GM06990 (cell line): ENCODE measurements at places on chromosomes 2 and 18.
A peak's percentile ranks its signal among the peaks of the same experiment; 100 is the strongest.

DNA sequence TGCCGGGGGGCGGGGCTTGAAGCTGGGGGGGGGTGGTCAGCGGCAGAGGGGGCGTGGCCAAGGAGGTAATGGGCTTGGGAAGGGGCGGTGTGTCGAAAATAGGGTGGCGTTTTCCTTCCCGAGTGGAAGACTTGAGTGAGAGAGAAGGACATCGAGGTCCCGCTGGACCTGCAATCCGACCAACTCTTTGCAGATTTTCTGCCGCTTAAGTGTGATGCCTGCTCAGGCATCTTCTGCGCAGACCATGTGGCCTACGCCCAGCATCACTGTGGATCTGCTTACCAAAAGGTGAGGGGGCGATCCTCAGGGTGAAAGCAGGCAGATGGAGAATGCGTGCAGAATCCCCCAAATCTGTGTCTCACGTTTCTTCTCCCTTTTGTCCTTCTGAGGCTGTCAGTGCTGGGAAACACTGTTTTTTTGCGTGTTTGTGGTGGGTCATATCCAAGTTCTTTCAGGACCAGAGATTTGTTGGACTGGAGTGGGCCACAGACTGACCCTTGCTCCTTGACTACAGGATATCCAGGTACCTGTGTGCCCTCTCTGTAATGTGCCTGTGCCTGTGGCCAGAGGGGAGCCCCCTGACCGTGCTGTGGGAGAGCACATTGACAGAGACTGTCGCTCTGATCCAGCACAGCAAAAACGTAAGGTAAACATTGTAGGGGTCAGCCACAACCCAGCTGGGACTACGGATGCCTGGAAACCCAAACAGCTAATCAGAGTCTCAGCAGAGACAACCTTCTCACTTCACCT, 727 bp downstream of the ZFAND2B start:
- DNase-seq: no peak

DNA sequence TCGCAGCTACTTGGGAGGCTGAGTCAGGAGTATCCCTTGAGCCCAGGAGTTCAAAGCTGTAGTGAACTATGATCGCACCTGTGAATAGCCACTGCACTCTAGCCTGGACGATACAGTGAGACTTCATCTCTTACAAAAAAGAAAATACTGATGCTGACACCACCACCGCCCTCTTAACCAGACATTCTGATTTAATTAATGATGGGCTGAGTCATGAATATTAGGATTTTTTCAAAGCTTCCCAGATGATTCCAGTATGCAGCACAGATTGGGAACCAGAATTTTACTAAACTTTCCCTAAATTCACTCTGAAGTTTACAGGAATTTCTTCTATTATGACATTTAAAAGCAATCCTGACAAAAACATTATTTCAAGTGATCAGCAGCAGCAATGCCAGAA, 130.1 kb downstream of the ERBB4 start:
- DNase-seq: no peak

GRCh38 chr18:7147399-7147798, 29.8 kb upstream of the LAMA1 start:
- DNase-seq: no peak

DNA sequence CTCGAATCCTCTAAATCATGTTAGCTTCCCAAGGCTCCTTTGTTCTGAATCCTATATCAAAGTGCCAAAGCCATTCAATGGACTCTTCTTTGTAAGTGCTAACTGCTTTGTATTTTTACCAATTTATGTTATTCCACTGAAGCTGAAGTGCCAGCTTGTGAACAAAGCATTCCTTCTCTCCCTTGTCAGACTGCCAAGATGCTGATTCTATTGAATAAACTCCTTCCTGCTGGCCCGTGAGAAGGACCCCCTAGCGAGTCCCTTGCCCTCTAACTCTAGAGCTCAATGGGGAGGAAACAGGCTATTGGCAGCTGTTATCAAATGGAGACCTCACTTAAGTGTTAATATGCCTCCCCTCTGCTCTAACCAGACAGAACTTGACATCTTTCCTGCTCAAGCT, 1097.9 kb upstream of the CNTNAP5 start:
- no peak for DNase-seq

DNA sequence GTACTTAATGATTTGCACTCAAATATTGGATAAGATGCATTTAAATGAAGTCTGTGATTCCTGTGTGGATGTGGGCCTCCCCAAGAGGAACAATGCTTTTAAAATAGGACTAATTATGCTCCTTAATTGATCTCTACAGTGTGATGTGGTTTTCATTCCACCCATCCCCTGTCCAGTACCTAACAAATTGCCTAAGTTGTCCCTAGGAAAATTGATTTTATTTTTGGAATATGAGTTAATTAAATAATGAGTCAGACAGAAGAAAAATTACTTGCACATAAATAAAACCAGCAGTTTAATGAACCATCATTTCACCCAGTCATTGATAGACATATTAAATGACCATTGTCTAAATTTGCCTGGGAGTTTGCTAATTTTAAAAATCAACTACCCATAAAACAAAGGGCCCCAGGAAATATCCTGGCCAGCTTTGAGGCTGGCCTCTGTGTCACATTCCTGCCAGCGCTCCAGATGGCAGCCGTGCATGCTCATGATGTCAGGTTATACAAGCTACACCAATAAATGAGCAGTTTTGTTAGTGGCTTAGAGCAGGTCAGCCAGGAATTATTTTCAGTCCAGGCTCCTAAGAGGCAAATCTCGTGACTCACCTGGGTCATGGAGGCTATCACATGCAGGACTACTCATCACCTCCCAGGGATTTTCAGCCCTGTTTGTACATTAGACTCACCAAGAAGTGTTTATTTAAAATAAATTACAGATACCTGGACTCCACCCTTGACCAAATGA, 31.9 kb downstream of the ABHD3 start:
- DNase-seq: no peak

DNA sequence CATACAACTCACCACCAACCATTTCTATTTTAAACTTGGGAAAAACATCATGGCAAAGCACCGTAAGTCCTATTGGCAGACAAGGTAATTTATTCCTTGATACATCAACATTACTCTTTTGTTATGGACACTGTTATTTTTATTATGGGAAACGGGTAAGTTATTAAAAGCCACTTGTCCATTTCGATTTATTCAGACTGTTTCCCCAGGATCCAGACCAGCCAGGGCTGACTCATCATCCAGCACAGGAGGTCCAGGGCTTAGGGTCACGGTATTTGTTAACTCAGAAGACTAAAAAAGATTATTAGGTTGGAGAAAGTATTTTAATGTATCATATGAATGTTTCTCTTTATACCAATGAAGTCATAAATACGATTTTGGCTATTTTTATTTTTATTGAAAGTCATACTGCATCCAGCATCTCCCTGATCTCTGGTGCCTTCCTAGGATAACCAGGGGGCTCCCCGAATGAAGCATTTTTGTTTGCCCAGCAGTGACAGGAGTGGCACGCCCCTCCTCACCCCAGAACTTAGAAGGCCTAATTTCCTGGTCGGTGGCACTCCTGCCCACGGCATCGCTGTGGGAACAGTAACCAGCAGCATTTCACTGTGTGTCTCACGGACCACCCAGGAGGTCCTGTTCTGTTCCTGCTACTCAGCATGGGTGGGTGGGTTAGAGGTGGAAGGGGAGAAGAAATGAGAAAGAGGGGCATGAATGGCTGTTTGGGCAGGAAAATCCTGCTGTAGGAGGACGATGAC, 446.1 kb downstream of the EIPR1 start:
- no peak for DNase-seq

- no peak for DNase-seq
Measured at GRCh38 chr2:224626735-224627134, 41.6 kb upstream of the CUL3 start.

DNA sequence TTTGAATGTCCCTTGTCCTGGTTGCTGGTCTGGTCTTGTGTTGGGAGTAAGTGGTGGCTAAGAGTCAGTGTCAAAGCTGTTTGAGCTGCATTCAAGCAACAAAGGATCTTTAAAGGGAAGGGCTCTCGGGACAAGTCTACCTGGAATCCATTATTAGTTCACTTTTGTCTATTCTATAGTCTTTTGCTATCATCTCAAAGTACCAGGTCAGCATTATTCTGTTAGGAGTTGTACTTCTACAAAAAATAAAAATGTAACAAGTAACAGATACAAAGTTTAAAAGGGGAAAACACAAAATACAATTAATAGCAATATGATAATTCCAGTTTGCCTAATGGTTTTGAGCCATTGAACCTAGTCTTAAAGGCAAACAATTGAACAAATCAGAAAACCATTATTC, 317.9 kb downstream of the ZNF516 start:
- no peak for DNase-seq

- peak; percentile 34 for DNase-seq
Measured at GRCh38 chr18:79528846-79529245, 133.1 kb downstream of the NFATC1 start.

DNA sequence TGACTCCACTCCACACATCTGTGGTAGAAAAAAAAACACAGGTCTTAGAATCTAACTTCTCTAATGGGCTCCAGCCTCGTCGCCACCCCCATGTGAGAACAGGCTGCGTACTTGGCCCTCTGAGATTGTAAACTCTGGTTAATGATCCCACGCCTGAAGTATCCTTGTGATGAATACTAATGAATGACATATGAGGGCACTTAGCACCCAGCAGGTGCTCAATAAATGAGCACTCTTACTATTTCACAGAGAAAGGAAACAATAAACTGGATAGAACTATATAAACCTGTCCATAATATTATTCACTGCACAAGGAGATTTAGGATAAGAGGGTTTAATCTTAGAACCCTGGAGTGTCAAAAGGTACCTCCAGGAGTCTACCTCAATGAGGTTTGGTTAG, 310.1 kb upstream of the HNRNPA3 start:
- DNase-seq: no peak

GRCh38 chr2:74065456-74065855, 80.7 kb downstream of the TET3 start:
- DNase-seq: no peak

- DNase-seq: no peak
Measured at GRCh38 chr2:68352651-68353391, 12.3 kb upstream of the PLEK start.

DNA sequence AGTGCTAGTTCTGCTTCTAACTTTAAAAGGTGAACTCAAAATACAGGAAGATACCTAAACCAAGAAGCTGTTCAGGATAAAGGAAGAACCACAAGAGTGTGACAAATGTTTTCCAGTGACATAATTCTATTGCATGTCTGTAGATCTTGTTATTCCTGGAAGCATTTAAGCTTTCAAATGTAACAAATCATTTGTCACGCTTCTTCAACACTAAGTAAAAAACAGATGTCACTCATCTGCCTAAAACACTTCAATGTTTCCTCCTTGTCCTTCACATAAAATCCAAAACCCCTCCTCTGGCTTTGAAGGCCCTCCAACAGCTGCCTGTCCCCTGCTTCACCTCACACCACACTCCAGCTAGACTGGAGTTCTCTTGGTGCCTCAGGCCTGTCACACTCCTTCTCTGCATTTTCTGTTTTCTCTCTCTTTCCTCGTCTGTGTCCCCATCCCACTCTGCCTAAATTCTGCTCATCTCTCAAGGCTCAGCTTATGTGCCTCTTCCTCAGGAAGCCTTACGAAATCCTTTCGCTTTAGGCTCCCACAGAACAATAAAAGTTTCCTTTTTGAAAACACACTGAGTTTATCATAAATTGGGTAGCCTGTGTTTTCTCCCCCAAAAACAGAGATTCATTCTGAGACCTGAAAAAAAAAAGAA, 6.4 kb upstream of the CLEC4F start:
- DNase-seq: no peak

DNA sequence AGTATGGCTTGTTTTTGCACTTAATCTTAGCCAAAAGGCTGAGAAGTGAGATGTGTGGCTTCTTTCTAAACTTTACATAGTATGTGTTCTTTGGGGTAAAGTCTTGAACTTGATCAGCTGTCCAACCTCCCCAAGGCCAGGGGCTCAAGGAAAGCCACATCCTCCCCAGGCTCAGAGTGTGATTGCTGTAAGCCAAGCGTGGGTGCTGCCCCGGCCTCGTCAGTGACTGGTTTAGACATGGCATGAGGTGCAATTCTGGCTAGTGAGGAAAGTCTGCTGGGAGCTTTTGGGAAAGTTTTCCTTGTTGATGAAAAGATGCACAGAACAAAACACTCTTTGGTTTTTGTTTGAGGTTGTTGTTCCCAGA, 40.2 kb downstream of the TMEM177 start:
- DNase-seq: no peak

GRCh38 chr2:1614564-1614963, 129.8 kb downstream of the PXDN start:
- no peak for DNase-seq

GRCh38 chr2:26300234-26300925, 45.6 kb upstream of the SELENOI start:
- DNase-seq: no peak

GRCh38 chr2:74162951-74163350, 15.2 kb upstream of the BOLA3 start:
- no peak for DNase-seq

DNA sequence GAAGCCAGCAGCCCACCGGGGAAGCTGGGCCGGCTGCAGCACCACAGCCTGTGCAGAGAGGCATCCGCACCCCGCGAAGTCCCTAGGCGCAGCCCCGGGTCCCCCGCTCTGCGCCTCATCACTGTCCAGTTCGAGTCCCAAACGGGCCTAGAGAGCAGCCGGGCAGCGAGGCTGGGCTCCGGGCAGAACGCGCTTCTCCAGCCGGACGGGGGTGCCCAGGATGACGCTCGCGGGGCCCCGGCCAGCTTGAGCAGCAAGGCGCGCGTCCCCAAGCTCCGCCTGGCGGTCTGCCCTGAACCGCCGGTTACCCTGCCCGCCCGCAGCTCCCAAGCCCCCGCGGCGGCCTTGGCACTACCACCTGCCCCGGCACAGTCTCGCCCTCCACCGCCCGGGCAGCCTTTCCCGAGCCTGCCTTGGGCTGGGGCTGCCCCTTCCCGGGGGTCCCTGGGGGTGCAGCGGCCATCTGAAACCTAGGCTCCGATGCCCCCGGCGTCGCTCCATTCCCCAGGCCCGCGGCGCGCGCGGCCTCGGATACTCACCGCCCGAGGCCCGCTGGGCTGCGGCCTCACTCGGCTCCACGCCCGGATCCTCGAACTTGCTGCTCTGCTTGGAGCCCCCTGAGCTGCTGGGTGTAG, 591 bp downstream of the SLC16A14 start:
- DNase-seq: peak; percentile 72

DNA sequence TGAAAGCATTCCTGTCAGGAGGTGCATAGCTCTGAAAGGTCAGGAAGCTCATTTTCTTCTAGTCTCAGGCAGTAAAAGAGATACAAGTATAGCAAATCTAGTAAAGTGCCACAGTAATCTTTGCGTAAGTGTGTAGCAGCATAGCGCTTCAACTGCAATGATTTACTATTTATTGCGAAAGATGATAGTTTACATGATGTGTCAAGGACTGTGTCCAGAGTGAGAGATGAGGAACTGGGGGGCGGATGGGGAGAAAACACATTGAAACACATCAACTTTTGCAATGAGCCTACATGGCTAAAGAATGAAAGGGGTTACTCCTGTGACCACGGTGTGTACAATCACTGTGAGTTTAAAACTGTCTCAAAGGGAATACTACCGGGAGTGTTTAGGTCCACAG, 644.4 kb downstream of the GALR1 start:
- no peak for DNase-seq

DNA sequence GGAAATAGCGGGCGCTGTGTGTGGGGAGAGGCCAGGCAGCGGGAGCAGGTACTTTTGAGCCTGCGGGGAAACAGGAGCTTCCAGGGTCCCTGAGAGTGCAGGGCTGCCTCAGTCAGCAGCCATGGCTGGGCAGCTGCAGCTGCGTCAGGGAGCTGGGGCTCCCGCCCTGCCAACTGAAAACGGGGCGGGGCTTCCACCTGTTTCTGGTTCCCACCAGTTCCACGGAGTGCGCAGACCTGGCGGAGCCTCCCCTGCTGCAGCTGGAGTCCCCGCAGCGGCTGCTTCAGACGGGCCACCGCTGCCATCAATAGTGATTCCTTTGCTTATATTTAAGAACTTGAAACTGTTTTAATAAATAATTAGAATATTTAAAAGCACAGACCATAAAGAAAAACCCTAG, 30.6 kb upstream of the RPRM start:
- no peak for DNase-seq
